ENCODE measurements at places on chromosomes 7 and 10.

GRCh38 chr7:68752485-68753178, 845.6 kb upstream of the AUTS2 start:
- no peak for DNase-seq

DNA sequence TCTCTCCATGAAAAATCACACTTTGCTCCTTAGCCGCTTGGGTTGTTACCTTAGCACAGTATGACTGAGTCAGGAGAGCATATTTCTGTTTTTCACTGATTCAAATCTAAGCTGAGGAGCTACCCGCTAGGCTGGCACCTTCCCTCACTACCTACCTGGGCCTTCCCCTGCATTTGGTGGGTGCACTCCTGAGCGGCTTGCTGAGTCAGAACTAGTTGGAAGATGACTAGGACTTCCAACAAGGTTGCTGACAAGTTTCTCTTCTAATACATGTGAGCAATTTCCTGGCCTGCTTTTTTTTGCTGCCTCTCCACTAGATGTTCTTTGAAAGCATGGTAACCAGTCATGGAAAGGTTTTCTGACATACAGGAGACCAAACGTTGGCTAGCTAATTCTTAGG, 43.8 kb upstream of the SEC61G start:
- DNase-seq: no peak

- DNase-seq: no peak
Observed at GRCh38 chr7:28575241-28575643, 162.9 kb downstream of the CREB5 start.

- no peak for DNase-seq
Observed at GRCh38 chr10:71743089-71743838, 23.7 kb upstream of the C10orf105 start.

GRCh38 chr10:128642023-128642422, 515.8 kb upstream of the MKI67 start:
- DNase-seq: no peak

DNA sequence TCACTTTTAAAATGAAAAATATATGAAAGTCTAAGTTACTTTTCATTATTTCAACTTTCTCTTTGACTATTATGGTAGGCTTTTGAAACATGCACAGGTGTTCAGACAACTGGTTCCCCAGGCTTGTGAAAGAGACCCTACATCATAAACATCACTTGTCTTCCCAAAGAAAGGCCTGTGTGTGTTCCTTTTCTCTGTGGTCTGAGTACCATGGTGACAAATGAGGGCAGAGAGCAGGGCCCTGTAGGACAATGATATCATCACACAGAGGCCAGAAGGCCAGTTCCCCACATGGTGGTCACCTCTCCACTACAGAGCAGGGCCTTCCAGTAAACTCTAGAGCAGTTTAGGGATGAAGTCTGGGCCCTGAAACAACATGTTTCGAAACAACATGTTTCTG, 288.8 kb downstream of the USP6NL start:
- no peak for DNase-seq

DNA sequence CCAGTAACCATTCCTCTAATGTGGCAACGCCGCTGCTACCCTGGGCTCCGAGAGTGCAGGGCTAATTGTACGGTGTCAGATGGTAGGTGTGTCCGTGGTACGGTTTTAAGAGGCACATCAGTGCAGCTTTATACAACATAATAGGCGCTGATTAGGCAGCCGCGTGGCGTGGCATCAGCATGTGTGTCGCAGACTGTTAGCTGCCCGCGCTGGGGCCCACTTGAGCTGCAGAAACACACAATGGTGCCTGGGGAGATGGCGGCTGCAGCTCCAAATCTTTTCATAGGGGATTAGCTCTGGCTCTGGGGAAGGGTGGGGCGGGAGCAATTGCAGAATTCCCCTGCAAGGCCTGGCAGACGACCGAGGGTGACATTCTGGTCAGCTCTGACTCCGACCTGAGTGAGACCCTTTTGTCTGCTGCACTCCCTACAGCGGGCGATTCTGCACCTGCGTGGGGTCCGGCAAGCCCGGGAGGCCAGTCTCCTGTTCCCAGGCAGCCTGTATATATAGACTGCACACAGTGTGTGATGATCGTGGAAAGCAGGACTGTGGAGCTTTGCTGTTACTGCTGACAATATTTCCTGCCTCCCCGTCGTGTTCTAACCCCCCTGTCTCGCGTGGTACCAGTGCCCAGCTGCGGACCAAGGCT, 722.7 kb upstream of the CELF2 start:
- DNase-seq: no peak

GRCh38 chr10:45044290-45044689, 43.6 kb downstream of the ZNF22 start:
- DNase-seq: no peak

All from activated T-helper 9 cell treated with anti-CD3 and anti-CD28 coated beads, Interleukin-2, amount 50 U/mL, for 16 hours (primary cell).